PC-3 (cell line): ENCODE measurements at places on chromosomes 2 and 18. TPM values are rescaled to one million over a fixed set of nuclear protein-coding genes. Genes with fewer than 3 reads are reported as not detected.

SLC66A3 gene
- total RNA-seq, result 12.6 and 19.2 TPM in 2 replicates

UBXN2A gene
- total RNA-seq, result 14.2 and 15.4 TPM in 2 replicates

ZC3H15 gene
- 58.2 and 64.9 TPM in 2 replicates for total RNA-seq

GPAT2 gene
- not detected in 2 replicates for total RNA-seq

FAM228B gene
- total RNA-seq, result 4.5 and 8.8 TPM in 2 replicates

TBR1 gene
- not detected in 2 replicates for total RNA-seq

TUBB8B gene
- not detected in 2 replicates for total RNA-seq

DNA sequence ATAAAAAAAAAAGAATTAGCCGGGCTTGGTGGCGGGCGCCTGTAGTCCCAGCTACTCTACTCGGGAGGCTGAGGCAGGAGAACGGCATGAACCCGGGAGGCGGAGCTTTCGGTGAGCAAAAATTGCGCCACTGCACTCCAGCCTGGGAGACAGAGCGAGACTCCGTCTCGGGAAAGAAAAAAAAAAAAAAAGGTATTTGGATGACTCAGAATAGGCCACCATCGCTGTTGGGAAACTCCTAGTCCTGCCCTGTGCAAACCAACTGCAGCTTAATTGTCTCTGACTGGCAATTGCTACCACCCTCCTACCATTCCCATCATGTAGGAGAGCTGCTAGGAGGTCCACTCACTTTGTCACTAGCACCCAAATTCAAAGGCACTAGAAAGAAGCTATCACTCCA is 43.5 kb downstream of the ATP8B1 start:
- no peak overlapping the region for H3K4me3 ChIP-seq
- H3K4me1 ChIP-seq, result no peaks in the 10 kb centered on the region
- no peak overlapping the region for H3K27ac ChIP-seq
- DNase-seq, result no peak

DNA sequence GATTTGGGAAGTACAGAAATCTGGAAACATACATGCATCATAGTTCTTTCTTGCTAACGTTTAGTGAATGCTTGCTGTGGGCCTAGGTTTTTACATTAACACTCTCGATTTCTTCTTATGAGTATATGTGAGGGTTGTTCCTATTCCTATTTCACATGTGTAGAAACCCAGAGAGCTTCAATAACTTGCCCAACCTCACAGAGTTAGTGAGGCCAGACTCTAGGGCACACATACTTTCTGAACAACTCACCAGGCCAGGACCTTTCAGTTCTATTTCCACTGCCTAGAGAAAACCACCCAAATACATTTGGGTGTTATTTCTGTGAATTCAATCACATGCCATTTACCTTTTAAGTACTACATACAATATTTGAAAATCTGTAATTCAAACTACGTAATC is 8.2 kb upstream of the KCTD1 start:
- no peak overlapping the region for H3K27ac ChIP-seq
- H3K27me3 ChIP-seq, result no peaks in the 10 kb centered on the region
- no peak for DNase-seq
- H3K4me1 ChIP-seq, result no peaks in the 10 kb centered on the region

GRCh38 chr2:46390901-46391395 is 88.4 kb upstream of the TMEM247 start:
- H3K36me3 ChIP-seq, result no peaks in the 10 kb centered on the region
- no peak overlapping the region for H3K4me3 ChIP-seq
- no peaks in the 10 kb centered on the region for H3K27me3 ChIP-seq
- peaks cover 14% of the 10 kb centered on the region for H3K4me1 ChIP-seq
- DNase-seq, result no peak
- H3K27ac ChIP-seq, result no peak overlapping the region

DNA sequence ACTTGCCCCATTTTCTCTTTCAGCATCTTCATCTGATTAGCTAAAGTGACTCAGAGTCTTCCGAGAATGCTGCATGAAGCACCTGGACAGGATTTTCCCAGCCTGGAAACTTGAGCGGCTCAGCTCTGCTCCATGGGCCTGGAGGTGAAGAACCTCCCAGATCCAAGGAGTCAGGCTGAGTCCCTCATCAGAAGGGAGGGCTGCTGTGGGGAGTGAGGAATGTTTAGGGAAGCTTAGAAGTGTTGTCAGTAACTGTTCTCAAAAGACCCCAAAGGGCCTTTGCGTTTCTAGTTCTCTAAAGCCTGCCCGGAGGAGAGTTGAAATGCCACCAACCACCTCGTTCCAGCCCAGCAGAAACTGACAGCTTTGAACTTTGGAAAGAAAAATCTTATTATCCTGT is 157.1 kb downstream of the CLIP4 start:
- peaks cover 22% of the 10 kb centered on the region for H3K4me1 ChIP-seq
- H3K36me3 ChIP-seq, result no peaks in the 10 kb centered on the region
- no peaks in the 10 kb centered on the region for H3K27me3 ChIP-seq
- DNase-seq, result no peak

GRCh38 chr2:204881655-204882054 is 336.4 kb downstream of the PARD3B start:
- no peak overlapping the region for H3K27ac ChIP-seq
- no peaks in the 10 kb centered on the region for H3K4me1 ChIP-seq
- H3K4me3 ChIP-seq, result no peak overlapping the region

- H3K4me1 ChIP-seq, result peaks cover 36% of the 10 kb centered on the region
- peak overlapping the region; percentile 5; the same call in 1 of the 2 replicates for H3K27ac ChIP-seq
- H3K27me3 ChIP-seq, result no peaks in the 10 kb centered on the region
- no peaks in the 10 kb centered on the region for H3K36me3 ChIP-seq
Observed at GRCh38 chr18:56890632-56891031, 239.5 kb downstream of the WDR7 start.

GRCh38 chr2:239330836-239331235 is 70.0 kb downstream of the HDAC4 start:
- no peaks in the 10 kb centered on the region for H3K36me3 ChIP-seq
- DNase-seq, result no peak
- no peaks in the 10 kb centered on the region for H3K27me3 ChIP-seq
- H3K27ac ChIP-seq, result no peak overlapping the region

DNA sequence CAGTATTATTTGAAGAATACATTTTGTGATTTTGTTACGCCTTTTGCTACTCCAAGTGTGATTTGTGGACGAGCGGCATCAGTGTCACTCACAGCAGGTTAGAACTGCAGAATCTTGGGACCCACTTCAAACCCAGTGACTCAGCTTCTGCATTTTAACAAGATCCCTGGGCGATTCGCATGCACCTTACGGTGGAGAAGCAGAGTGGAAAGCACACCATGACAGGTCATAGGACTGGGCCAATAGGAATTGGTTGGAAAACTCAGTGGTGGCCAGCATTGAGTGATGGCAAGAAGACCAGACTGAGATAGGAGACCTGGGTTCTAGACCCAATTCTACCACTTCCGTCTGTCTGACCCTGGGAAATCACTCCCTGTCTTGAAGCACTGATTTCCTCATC is 26.3 kb downstream of the CTLA4 start:
- H3K27me3 ChIP-seq, result no peaks in the 10 kb centered on the region
- no peaks in the 10 kb centered on the region for H3K4me1 ChIP-seq
- no peaks in the 10 kb centered on the region for H3K36me3 ChIP-seq
- H3K4me3 ChIP-seq, result no peak overlapping the region

DNA sequence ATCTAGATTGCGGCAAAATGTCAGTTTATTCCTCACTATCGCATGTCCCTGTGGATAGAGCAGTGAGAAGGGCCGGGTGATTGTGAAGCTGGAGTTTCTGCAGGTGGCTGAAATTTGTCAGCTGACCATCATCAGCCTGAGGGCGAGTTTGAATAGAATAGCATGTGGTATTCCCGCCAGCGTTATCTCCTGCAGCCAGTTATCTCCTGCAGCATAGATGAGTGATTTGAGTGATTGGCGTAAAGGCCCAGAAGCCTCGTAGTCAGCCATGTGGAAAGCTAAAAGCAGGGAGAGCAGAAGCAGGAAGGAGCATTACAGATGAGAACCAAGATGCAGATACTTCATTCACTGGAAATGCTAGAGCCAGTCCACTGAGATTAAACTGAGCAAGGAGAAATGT is 65.5 kb downstream of the CABLES1 start:
- H3K36me3 ChIP-seq, result no peaks in the 10 kb centered on the region
- no peaks in the 10 kb centered on the region for H3K4me1 ChIP-seq
- DNase-seq, result no peak
- H3K27me3 ChIP-seq, result no peaks in the 10 kb centered on the region
- H3K27ac ChIP-seq, result no peak overlapping the region

GRCh38 chr2:6074089-6074643 is 382.0 kb downstream of the SOX11 start:
- DNase-seq, result no peak
- H3K36me3 ChIP-seq, result no peaks in the 10 kb centered on the region
- no peaks in the 10 kb centered on the region for H3K27me3 ChIP-seq
- no peaks in the 10 kb centered on the region for H3K4me1 ChIP-seq
- no peak overlapping the region for H3K27ac ChIP-seq
- no peak overlapping the region for H3K4me3 ChIP-seq

DNA sequence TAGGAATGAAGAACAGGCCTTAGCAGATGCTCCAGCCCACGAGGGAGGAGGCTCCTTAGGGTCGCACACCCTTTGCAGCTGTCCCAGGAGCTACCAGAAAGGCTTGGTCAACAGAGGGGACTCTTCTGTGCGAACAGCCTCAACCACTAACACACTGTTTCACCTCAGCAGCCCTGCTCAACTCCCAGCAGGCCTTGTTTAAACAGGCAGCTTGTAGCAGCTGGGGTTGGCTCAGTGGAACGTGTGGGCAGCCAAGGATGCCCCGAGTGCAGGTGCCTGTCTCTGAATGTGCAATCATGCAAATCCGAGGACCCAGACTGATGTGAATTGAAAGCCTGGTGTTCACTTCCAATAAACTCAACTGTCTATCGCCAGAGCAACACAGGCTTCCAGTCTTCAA is 88.7 kb upstream of the CXCR4 start:
- peaks cover 64% of the 10 kb centered on the region for H3K27me3 ChIP-seq
- H3K4me3 ChIP-seq, result no peak overlapping the region
- DNase-seq, result no peak
- no peaks in the 10 kb centered on the region for H3K36me3 ChIP-seq
- H3K27ac ChIP-seq, result no peak overlapping the region

- no peaks in the 10 kb centered on the region for H3K4me1 ChIP-seq
- H3K27ac ChIP-seq, result no peak overlapping the region
- no peaks in the 10 kb centered on the region for H3K36me3 ChIP-seq
- no peaks in the 10 kb centered on the region for H3K27me3 ChIP-seq
- no peak overlapping the region for H3K4me3 ChIP-seq
- no peak for DNase-seq
Observed at GRCh38 chr2:22481486-22482259, 903.3 kb upstream of the KLHL29 start.

DNA sequence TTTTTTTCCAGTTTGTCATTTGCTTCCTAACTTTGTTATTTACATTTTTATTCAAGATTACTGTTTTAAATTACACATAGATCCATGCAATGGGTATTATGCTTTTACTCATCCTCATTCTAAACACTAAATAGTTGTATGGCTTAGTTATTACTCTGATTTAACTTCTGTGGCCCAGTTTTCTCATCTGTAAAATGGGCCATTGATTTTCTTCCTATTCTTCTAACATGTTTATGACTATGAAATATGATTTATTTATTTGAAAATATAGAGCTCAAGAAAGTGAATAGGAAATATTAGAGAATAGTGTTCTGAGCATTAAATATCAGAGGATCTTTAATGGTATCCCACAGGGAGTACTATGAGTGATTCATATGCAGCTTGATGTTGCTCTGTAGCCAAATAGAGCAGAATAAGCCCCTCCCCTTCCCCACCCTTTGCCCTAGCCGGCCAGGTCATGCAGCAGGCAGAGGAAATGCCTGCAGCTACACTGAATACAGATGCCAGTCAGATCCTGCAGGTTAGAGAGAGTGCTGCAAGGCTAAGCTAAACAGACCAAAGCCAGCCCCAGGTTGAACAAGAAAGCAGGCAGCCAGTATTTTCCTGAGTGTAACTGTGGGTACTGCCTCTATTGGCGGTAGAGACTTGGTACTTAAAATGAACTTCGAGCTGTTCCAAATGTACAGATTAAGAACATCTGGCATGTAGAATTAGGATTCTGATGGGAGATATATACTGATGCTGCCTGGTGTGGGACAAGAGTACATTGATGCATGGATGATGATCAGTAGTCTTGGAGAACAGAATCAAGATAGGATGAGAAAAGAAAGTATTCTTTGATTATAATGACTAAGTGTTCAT is 11.7 kb upstream of the ACYP2 start:
- H3K27me3 ChIP-seq, result no peaks in the 10 kb centered on the region
- H3K27ac ChIP-seq, result peak overlapping the region; percentile 25
- H3K4me1 ChIP-seq, result peaks cover 26% of the 10 kb centered on the region

DNA sequence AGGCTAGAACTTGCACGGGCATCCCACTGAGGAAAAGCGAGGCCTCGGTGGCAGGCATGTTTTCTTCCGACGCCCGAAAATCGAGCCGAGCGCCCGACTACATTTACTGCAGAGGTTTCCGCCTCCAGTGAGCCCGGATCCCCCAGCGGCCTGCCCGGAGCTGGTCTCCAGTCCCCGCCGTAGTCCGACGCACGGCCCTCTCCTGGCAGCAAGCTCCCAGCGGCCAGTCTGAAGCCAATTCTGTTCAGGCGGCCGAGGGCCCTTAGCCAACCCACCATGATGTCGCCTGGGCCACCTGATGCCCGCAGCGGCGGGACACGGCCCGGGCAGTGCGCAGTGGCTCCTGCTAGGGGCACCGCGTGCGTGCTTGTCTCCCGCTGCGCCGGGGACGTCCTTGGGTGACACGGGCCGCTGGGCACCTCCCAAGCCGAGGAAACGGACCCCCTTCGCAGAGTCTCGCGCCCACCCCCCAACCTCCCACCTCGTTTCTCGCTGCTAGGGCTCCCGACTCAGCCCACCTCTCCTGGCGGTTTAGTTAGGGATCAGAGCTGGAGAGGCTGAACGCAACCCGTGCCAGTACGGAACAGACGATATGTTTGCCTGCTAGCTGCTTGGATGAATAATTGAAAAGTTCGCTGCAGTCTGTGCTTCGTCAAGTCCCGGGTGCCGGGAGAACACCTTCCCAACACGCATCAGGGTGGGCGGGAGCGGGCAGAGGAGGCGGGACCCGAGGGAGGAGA is 5.3 kb downstream of the ONECUT2 start:
- no peak overlapping the region for H3K4me3 ChIP-seq
- no peak overlapping the region for H3K27ac ChIP-seq
- H3K4me1 ChIP-seq, result peaks cover 4% of the 10 kb centered on the region; the same call in 1 of the 2 replicates
- no peak for DNase-seq

DNA sequence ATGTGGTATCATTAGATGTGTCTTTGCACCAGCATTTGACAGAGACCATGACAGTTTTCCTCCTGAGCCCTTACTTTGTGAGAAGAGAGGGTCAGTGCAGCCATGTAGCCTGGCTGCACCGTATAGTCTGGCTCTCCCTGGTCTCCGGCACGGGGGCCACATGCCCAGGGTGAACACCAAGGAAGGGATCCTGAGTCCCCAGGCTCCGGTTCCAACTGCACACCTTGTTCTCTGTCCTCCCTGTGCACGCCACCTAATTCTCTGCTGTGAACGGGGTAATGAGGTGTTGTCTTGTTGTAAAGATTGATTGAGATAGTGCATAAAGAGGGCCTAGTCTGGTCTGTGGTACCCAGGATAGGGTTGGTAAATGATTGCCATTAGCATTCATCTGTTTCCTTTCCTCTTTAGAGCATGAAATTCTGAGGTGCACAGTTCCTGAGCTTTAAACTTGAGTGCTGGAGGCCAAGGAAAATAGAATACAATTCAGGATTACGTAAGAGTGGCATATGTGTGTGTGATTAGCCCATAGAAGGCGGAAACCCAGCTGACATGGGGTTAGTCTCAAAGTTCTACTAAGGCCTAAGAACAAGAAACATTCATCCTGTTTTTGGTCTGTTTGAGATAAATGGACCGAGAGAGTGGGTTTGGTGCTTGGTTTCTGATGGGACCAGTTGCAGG is 55.5 kb downstream of the NCK2 start:
- no peaks in the 10 kb centered on the region for H3K27me3 ChIP-seq
- no peak for DNase-seq
- no peaks in the 10 kb centered on the region for H3K36me3 ChIP-seq
- H3K4me3 ChIP-seq, result no peak overlapping the region
- no peak overlapping the region for H3K27ac ChIP-seq
- peaks cover 11% of the 10 kb centered on the region for H3K4me1 ChIP-seq
